ENCODE measurements at places on chromosomes 1 and 21.
A peak's percentile ranks its signal among the peaks of the same experiment; 100 is the strongest.

DNA sequence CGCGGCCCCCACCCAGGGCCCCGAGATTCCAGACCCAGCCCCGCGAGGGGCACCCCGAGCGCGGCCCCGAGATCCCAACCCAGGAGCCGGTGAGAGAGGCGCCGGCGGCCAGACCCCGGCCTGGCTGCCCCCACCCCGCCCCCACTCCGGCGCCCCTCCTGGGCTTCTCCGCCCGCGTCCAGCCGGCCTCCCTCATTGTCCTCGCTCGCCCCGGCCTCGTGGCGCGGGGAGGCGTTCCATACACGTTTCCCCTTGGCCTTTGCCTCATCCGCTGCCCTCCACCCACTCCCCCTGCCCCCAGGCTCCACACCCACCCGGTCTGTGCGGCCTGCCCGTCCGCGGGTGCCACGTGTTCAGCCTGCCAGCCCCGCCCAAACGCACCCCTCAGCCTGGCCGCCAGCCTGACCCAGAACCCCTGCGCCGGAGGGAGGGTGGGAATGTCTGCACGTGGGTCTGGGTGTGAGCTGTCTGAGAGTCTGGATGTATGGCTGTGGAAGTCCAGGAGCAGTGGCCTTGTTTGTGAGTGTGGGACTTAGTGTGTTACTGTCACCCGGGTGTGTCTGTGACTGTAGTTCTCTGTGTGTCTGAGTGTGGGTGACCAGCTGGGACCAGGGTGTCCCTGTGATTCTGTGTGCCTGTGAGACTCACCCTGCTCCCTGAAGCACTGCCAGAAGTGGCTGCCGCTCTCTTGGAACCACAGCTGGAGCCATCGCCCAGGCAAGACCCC is 681 bp downstream of the B4GALT2 start:
- DNase-seq, result no peak

- DNase-seq, result no peak
These were observed 2.7 kb downstream of the SLC35F3 start for GRCh38 chr1:233907151-233907550.

DNA sequence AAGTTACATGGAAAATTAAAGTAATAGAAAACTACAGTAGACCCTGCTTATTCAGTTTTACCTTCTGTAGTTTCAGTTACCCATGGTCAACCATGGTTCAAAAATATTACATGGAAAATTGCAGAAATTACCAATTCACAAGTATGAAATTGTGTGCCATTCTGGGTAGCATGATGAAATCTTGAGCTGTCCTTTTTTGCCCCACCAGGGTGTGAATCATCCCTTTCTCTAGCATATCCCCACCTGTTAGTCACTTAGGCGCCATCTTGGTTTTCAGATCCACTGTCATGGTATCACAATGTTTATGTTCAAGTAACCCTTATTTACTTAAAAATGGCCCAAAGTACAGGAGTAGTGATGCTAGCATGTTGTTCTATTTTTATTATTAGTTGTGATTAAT is 3.5 kb upstream of the LRIF1 start:
- no peak for DNase-seq

- DNase-seq, result peak; percentile 43
These were observed 954 bp downstream of the MARK1 start for GRCh38 chr1:220528679-220529501.

GRCh38 chr1:161229896-161230295 is 4.0 kb downstream of the TOMM40L start:
- no peak for DNase-seq

DNA sequence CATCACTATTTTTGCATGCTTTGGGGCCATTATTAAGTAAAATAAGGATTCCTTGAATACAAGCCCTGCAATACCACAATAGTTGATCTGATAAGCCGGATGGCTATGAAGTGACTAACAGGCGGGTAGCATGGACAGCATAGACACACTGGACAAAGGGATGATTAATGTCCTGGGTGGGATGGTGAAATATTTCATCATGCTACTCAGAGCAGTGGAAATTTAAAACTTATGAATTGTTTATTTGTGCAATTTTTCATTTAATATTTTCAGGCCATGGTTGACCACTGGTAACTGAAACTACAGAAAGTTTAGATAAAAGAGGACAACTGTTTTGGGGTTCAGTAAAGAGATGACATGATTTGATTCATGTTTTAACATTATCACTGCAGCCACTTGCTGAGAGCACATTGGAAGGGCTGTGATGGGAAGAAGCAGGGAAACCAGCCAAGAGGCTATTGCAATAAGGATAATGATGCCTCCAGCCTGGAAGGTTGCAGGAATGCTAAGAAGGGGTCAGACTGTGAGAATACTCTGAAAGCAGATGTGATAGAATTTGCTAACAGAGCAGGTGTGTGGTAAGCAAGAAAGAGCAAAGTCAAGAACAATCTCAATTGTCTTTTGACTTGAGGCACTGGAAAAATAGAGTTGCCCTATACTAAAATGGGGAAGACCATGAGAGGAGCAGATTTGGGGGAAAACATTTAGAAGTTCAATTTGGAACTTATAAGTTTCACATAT is 62.5 kb upstream of the TNFSF4 start:
- DNase-seq, result no peak

DNA sequence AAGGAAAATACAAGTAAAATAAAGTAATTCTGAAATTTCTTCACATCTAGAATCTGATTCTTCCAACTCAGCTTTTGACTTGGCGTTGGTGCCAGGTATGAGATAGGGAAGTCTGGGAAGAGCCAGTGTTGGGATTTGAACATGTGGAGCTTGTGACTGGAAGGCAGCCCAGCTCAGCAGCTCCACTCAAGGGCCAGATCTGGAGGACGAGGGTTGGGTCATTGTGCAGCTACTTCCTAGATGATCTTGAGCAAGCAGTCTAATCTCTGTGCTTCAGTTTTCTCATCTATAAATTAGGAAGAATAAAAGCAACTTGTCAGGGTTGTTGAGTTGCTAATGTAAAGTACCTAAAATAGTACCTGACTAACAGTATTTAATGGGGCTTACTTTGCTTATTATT is 5.0 kb downstream of the ADARB1 start:
- no peak for DNase-seq

GRCh38 chr1:231885209-231885854 is 258.7 kb downstream of the DISC1 start:
- DNase-seq, result no peak

DNA sequence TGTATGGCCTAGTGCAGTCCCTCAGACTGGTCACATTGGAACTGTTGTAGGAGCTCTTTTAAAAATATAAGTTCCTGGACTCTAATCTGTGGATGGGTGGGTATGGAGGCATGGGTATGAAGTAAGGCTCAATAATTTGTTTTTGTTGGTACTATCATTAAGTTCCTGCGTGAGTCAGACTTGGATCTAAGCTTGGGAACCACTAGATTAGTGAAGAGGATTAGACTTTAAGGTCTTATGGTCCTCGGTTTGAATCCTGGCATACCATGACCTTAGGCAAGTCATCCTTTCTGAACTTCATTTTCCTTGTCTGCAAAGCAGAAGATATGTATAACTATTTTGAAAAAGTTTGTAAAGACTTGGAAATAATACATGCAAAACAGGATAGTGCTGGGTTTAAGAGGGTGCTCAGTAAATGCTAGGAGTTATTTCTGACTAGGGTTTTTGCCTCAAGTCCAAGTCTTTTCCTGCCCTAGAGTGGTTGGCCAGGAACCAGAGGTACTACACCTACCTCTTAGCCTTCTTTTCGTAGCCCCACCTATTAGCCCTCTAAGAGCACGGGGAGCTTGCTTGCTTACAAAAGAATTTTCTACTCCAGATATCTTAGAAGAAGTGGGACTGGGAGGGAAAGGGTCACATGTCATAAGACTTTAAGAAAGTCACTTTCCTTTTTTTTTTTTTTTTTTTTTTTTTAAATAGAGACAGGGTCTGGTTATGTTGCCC is 38.6 kb upstream of the METTL18 start:
- no peak for DNase-seq

DNA sequence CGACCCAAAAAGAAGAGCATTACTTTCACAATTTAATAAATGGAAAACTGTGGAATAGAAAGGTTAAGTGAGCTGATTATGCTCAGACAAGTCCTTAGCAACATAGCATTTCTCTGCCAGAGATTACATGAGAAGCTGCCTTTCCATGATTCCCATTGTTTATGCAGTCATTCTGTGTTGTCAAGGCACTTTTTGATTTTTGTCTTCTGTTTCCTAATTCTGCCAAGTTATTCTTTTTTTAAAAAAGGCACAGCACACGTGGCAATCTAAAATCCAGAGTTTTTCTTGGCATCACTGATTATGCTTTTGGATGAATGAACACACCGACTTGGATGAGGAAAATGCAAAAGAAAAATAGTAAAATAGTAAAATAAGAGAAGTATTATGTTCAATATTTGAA is 185.0 kb downstream of the RGS7 start:
- no peak for DNase-seq

- no peak for DNase-seq
These were observed 45.6 kb upstream of the RGS2 start for GRCh38 chr1:192763243-192763642.

DNA sequence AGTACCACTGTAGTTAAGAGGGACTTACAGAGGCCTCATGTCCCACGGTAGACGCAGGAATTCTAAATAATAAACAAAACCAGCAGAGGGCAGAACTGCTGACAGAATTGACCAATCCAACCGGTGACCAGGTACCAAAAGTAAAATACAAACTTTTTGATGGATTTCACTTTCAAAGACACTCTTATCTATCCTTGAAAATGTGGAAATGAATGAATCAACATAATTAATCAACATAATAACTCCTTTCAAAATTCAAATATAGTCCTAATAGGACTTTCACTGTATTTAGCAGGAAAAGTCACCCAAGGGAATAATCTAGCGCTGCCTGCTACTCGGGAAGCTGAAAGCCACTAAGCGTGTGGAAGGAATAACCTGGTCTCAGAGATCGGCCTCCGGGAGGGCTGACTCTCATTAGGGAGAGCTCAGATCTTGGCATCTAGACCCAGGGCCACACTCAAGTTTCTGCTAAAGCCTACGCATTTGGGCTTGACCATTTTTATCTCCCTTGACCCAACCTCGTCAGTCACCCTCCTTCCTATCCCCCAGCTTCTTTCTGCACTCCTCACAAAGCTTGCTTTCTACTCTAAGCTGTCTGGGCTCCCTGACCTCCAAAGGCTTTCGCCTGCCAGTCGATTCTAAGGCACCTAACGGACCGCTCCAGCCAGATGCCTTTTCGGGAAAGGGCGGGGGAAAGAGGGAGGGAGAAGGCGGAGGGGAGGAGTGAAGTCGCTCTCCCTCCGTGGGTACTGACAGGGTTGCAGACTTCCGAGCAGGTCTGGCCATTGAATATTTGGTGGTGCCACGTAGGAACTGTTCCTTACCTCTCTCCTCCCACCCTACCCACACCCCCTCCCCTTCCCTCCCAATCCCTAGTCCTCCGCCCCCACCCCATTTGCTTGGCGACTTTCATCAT is 1.6 kb downstream of the COL11A1 start:
- no peak for DNase-seq
